ENCODE measurements at places on chromosomes 16 and 17.

GRCh38 chr17:4949321-4950074, 1.2 kb upstream of the PFN1 start:
- DNase-seq: peak; percentile 59

DNA sequence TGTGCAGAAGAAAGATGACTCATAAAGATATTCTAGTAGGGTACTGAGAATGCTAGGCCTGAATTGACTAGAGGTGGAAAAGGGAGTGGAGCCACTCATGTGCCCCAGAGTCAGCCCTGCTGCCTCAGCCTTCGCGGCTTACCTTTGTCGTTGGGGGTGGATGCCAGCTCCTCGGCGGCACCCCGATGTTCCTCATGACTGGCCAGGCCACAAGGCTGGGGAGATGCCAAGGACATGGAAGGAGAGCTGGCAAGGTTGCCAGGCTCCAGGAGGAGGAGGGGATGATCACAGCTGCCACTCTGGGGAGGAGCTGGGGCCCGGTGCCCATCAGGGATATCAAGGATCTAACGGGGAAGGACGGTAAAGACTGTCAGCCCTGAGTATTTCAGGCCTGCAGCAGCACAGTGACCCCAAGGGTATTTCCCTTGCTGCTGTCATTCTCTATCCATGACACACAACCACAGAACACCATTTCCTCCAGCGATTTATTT, 9.7 kb upstream of the SLC35B1 start:
- no peak for DNase-seq

DNA sequence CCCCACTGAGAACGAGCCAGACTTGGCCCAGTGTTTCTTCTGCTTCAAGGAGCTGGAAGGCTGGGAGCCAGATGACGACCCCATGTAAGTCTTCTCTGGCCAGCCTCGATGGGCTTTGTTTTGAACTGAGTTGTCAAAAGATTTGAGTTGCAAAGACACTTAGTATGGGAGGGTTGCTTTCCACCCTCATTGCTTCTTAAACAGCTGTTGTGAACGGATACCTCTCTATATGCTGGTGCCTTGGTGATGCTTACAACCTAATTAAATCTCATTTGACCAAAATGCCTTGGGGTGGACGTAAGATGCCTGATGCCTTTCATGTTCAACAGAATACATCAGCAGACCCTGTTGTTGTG, 631 bp downstream of the BIRC5 start:
- no peak for DNase-seq

- DNase-seq: no peak
Observed at GRCh38 chr16:31108794-31109558, 790 bp downstream of the BCKDK start.

DNA sequence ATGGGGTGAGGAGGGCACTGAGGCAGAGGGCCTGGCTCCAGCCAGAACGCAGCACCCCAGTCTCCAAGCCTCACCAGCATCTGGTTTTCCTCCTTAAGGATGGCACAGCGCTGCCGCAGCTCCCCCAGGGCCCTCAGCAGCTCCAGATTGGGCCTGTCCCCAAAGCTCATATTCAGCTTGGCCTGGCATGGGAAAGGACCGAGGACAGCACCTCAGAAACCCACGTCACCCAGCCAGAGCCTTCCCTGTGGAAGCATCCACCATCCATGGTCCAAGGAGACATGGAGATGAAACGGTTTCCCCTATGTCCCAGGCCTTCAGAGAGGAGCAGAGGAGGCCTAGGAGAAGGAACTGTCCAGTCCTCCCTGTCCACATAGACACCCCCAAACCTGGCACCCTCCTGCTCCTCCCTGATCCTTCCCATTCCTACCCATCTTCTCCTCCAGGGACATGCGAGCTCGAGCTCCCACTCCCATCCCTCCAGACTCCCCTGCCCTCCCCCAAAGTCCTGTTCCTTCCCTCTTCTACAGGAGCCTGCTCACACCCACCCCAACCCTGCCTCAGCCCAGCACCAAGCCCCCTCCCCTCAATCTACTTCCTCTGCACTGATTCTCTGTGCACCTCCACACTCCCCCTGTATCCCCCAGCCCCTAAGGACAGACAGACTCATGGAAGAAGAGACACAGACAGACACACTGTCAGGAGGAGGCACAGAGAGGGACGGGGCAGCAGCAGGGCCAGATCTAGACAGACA, 1.8 kb downstream of the TSPOAP1 start:
- no peak for DNase-seq

- no peak for DNase-seq
Observed at GRCh38 chr17:50056217-50056960, 479 bp downstream of the ITGA3 start.

GRCh38 chr16:53893731-53894435, 189.9 kb downstream of the FTO start:
- no peak for DNase-seq

- DNase-seq: no peak
Observed at GRCh38 chr16:76985392-76986045, 205.5 kb upstream of the MON1B start.

DNA sequence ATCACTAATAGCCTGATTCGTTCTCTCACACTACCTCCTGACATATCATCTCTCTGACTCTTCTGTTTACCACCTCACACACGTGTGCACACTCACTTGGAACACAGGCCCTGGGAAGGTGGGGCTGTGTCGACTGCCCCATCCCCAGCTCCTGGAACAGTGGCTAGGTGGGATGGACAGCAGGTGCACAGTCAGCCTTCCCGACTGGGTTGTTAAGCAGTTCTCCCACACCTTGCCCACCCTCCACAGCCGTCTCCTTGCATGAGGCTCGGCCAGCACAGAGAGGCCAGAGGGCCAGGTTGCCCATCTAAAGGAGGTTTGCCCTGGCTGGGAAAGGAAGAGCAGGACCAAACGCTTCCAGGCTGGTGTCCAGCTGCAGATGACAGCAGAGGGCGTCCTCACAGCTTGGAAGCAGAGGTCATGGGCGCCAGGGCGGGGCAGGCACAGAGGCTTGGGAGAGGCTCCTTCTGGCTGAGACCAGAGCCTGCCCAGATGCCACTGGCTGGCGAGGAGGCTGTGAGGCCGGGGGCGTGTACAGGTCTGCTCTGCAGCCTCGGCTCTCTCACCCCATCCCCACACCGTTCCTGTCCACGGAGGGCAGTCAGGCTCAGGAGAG, 92.8 kb downstream of the AMFR start:
- no peak for DNase-seq

DNA sequence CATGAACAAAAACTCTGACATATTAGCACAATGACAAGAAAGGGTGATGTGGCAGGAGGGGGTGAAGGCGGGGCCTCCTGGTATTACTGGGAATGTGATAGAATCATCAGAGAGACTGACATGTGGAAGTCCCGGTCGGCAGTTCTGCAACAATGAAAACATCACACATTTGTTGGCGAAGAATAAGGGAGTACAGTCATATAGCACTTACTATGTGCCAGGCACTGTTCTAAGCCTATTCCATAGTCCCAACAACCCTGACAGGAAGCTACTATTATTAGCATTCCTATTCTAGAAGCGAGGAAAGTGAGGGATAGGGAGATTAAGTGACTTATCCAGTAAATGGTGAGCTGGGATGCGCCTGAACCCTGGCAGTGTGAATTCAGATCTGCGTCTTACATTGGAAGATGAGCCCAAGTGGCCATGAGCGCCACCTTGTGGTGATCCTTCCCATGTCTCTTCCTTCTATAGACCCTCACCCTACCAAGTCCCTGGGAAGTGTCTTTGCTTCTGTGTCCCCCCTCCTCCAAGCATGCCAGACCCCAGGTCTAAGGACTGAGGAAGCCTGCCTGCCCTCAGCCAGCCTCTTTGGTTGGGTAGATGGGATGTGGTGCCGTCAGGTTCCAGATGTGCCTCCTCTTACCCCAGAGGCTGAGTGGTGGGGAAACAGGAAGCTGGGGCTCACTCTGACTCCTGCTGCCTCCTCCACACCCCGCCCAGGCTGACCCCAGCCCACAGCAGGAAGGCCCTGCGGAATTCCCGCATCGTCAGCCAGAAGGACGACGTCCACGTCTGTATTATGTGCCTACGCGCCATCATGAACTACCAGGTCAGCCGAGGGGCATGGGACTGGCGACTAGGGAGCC, 14.0 kb downstream of the FMNL1 start:
- DNase-seq: peak; percentile 74

- DNase-seq: no peak
Observed at GRCh38 chr16:5523829-5524228, 426.2 kb upstream of the EEF2KMT start.

- no peak for DNase-seq
Observed at GRCh38 chr17:64358261-64358788, 32.3 kb downstream of the PECAM1 start.

DNA sequence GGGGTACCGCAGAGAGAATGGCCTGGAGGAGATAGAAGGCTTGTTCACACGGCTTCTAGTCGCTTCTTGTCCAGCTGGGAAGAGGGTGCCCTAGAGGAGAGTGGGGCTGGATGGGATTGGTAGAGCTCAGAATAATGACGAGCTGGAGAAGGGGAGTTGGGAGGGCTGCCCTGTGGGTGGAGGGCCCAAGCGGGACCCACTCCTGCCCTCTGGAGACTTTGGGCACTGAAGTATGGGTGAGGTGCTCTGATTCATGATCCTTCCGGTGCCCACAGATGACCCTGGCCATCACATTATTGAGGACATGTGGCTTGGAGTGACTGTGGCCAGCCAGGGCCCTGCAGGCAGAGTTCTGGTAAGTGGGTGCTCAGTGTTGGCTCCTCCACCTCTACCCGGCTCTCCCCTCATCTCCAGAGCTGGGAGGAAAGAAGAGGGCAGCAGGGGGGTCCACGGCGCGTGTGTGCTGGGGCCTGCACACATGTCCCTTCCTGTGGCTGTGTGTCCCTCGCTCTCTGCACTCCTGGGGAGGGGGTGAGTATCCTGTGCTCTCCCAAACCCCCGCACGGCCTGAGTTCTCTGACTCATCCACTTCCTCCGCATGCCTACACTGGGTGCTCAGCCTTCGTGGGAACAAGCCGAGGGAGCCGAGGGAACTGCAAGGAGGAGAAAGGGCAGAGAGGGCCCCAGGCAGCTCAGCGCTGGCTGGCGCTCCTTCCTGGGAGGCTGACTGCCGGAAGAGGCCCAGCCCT, 8.5 kb downstream of the ITGA3 start:
- no peak for DNase-seq

DNA sequence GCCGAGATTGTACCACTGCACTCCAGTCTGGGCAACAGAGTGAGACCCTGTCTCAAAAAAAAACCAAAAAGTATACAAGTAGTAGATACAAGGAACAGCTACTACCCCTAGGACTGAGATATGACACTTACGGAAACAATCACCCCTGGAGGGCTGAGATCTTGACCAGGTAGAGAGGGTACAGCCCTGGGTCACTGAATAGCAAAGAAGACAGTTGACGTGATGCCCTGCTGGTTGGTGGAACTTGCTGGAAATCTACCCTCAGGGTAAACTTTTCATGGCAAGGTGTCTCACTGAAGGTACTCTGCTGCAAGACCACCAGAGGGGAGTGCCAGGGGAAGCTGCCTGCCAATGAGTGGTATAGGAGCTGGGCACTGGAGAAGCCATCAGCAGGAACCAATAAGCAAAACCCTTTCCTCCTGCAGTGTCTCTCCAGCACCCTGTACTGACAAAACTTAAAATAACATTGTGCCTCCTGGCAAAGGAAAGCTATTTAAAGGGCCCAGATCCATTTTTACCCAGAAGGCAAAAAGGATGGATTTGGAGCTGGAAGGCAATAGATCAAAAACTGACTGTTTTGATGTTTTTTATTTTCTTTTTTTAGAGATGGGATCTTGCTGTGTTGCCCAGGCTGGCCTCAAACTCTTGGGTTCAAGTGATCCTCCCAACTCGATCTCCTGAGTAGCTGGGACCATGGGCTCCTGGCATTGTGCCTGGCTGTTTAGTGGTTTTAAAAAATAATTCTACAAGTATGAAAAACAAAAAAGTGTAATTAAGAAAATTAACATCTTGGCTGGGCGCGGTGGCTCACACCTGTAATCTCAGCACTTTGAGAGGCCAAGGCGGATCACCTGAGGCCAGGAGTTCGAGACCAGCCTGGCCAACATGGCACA, 11.3 kb upstream of the PDXDC1 start:
- DNase-seq: no peak

- DNase-seq: no peak
Observed at GRCh38 chr16:11871193-11871592, 19.9 kb upstream of the RSL1D1 start.

- no peak for DNase-seq
Observed at GRCh38 chr16:2032285-2033056, 5.8 kb downstream of the NHERF2 start.

DNA sequence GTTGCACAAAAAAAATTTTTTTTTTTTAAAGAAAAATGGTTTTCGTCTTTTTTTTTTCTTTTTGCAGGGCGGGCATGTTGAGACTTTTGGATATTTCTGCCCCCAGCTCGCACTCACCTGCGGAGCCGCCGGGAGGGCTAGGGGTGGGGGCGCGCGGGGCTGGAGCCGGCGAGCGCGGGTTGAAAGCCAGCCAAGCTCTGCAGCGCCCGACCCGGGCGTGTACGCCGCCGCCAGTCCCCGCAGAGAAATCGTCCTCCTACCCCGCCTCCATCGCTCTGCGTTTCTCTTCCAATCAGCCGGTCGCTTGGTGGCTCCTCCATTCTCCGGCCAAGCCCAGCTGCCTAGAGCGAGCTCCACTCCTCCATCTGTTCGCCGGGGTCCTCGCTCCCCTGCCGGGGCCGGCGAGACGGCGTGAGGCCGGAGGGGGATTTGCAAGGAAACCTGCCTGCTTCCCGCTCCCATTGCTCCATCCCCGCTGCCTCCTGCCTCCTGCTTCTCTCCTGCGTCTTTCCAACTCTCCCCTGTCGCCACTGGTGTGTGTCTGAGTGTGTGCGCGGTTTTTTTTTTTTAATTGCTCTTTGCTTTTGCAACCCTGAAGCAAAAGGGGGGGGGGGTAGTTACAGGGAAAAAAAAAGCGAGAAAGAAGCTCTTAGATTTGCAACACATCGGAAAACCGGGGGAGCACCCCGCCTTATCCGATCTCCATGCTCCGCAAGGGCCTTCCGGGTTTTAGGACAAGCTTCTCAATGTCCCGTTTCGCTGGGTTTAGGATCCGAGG, 1.8 kb upstream of the UBTF start:
- peak; percentile 55 for DNase-seq

GRCh38 chr16:83954577-83955016, 1.6 kb downstream of the OSGIN1 start:
- DNase-seq: no peak

DNA sequence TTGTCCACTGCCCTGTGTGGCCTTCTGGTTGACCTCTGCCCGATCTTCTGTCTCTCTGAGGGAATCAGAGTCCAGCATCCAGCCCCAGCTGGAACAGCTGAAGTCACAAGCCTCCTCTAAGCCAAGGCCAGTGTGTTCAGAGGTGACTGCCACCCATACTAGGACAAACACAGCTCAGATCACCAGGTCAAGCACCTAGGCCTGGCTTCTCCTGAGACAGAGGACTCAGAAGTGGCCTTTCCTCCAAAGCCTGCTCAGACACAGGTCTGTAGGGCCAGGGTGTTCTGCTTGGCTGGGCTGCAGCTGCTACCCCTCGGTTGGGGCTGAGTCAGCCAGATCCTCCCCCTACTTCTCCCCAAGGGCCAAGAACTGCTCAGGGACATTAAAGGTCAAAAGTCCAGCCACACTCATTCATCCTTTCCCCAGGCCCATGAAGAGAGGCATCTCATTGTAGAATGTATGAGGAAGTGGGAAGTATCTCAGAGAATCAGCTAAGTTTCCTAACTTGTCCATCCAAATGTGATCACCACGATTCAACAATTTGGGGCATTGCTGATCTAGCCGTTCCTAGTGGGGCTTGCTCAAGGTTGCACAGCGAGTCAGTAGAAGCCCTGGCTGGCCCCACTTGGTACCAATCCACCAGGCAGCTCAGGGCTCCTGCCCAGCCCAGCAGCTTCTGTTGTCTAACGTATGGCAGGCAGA, 7.6 kb downstream of the SLC46A1 start:
- DNase-seq: no peak
